ENCODE measurements at places on chromosomes 16 and 17.

DNA sequence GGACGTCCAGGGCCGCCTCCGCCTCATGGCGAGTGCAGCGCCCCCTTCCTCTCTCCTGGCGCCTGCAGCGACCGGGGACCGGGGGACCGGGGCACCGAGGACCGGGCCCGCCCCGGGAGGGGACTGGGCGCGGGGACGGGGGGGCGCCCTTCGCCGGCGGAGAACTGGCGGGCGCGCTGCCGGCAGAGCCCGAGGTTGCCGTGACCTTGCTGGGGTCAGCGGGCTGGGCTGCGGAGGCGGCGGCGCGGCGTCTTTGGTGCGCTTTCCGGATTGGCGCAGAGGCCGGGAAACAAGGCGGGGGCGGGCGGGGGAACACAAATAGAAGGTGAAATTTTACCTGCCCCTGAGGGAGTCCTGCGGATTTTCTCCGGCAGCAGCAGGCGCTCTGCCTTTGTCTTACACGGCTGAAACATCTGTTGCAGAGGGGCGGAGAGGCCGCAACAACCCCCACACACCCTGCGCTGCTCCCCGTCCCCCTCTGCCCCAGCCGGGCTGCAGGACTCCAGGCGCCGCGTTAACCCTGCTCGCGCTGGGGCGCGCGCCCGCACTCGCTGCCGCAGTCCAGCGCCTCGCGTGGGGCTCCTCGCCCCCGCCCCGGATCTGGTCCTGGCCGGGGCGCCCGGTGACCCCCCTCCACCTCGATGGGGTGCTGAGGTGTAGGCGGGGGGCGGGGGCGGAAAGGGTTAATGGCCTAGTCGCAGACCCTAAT lies 53.5 kb downstream of the SREBF1 start:
- peak; percentile 38 for DNase-seq

DNA sequence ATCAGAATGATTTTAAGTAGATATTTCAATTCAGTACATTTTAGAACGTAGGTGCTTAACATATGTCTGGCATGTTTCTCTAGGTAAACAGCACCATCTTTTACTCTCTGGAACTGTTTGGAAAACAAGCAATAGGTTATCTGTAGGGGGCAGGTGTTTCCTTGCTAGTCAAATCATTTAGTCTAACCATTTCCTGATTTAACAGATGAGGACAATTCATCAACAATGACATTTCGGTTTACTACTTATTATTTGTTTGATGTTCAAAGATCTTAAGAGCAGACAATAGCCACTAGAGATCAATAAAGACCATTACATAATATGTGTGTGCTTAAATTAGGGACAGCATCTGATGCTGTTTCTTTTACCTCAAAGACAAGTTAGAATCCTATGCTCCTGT lies 173.1 kb downstream of the CEP112 start:
- DNase-seq = no peak

DNA sequence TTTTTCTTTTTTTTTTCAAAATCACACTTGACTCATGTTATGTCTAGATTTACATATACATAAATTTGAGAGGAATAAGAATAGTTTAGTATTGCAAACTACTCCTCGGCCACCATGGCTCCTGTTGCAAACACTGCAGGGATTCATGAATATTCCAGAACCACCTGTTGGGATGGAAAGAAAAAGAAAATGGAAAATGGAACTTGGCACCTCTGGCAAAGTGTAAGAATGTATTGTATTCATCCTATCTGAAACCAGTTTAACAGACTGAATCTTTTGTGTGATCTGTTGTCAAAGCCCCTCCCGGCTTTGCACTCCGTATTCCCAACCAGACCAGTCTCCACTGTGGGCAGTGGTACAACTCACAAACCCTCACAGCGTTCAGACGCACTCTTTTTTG lies 124.4 kb downstream of the SPECC1 start:
- DNase-seq = no peak

- no peak for DNase-seq
Observed at GRCh38 chr16:31861455-31861854, 12.2 kb upstream of the ZNF267 start.

DNA sequence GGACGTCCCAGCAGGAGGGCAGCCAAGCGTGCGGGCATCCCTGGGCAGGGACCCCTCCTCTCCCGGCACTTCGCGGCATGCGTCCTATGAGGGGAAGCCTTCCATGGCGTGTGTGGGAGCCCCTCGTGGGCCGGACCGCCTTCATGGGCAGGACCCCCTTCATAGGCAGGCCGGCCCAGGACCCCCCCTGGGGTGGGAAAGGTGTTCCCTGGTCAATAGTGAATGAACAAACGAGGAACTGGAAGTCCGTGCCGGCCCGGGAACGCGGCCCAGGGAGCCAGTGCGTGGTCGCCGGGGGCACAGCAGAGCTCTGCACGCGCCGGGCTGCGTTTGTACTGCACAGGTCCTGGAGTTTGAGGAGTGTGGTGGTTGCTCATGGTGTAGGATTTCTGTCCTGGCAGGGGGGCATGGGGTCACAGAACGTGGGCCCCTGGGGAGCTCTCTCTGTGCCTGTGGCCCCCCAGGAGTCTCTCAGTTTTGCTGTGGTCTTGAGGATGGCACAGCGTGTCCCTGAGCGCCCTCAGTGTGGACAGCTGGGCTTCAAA lies 13.9 kb downstream of the BAIAP2 start:
- DNase-seq = no peak

GRCh38 chr17:146546-146945 lies 9.2 kb downstream of the SCGB1C2 start:
- DNase-seq = no peak

DNA sequence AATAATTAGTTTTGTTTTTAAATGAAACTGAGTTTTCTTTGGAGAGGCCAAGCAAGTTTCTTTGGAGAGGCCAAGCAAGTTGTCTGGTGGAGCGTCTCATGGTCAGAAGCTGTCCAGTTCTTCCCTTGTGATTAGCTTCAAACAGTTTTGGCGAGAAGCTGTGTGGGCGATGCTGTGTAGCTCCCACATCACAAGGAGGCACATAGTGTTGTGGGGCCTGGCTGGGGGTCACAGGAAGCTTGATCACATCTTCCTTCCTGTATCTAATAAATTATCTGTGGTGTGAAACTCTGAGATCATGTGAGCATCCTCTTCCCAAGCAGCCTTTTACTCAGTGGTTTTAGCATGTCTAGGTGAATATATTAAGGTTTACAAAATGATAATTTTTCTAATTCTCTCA lies 33.9 kb downstream of the SPECC1 start:
- no peak for DNase-seq

- DNase-seq = no peak
Observed at GRCh38 chr17:74113952-74114351, 89.5 kb upstream of the RPL38 start.

DNA sequence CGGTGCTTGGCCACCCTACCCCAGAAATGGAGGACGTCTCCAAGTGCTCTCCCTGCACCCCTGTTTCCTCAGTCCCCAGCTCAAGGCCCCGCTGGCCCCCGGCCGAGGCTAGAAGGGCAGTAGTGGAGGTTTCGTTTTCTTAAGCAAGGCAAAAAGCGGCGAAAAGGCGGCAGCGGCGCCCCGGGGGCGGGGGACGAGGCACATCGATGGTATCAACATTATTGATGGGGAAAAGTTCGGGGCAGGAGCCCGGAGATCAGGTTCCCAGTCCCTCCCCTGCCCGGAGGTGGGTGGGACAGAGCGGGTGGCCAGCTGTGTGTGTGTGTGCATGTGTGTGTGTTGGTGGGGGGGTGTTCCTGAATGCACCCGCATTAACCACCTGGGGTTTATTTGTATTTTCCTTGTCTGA lies 4.1 kb upstream of the SALL1 start:
- no peak for DNase-seq

DNA sequence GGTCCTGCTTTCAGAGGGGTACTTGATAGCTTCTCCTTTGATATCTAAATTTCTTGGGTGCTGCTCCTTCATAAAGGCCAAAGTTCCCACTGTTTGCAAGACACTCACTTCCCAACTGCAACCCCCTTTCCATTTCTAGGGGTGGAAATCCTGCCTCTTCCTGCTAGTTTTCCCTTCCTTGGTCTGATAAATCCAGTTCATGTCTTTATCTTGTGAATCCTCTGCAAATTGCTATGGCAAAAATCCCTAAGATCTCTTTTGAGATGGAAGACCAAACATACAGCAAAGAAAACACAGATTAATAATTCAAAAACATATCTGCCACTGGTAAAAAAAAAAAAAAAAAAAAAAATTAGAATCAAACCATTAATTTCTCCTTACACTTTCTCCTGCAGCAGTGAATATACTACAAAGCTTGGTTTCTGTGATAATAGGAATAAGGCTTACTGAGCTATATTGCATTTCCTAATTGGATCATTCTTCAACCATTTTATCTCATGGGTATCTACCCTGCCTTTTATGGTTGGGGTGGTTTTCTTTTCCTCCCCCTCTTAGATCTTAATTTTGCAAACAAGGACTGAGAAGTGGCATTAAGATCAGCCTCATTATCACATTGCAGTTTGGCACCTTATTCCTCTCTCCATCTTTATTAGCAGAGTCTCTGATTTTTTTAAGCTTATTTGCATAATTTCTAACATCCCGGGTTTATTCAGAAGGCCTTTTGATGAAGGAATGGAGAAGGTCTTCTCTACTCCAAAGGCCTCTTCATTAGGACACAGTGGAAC lies 439.1 kb downstream of the XYLT1 start:
- DNase-seq = no peak

DNA sequence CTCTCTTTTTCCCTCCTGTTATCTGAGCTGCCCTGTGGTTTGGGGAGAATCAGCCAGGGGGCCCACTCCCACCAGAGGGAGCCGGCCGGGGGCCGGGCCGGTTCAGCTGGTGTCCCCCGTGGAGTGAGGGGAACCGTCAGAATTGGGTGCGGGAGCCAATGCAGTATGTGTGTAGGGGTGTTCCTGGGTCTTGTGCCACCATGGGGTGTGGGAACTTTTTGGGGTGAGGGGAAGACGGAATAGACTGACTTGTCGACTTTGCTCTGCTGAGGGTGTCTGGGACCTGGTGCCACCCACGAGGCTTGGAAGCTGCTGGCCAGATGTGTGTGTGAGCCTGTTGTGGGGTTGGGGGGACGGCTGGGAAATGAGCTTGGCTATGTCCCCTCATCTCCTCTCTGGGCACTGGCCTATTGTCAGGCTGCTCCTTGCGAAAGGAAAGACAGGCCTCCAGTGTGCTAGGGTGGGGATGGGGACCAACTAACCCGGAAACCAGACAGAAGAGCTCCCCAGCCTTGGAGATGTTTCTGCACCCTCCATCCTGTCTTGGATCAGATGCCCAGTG lies 9.9 kb downstream of the RARA start:
- DNase-seq = no peak

GRCh38 chr16:2056681-2057407 lies 9.1 kb downstream of the TSC2 start:
- DNase-seq = no peak

GRCh38 chr17:77036841-77037381 lies 103.9 kb upstream of the SEC14L1 start:
- no peak for DNase-seq

All from effector CD8-positive, alpha-beta T cell (primary cell).